ENCODE measurements at places on chromosomes 13 and 19.

DNA sequence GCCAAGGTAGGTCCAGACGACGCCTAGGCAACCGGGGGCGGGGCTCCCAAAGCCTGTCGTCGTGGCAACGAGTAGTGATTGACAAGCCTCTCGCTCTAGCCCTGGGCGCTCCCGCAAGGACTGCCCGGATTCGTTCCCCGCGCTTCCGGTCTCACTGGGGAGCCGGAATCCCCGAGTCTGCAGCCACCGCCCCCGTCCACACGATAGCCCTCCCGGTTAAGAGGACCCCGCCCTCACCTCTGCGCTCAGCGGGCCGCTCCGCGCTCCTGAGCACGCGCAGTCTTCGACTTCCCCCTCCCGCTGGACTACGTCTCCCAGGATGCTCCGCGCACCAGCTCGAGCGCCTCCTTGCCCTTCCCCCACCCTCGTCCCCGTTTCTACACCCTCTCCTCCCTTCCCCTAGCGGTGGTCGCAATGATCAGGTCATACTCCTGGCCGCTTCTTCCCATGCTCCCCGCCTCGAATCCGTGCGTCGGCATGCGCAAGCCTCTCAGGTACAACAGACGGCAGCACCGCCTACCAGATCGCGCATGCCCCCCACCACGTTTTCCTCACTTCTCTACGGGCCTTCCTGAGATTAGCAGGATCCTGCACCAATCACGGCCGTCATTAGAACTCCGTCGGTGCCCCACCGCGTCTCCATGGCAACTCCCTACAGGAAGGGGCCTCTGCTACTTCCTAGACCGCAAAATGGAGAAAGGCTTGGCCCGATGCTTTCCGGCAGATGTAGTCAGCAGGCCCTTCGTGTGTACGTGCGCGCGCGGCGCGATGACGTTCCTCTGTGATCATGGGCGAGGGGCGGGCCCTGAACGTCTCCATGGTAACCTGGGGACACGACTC is at the start of gene MZF1:
Gene MZF1 (minus strand): TSS at position 518 of the 840 bp plus-strand sequence. CDS start 1,946 bp downstream, outside the sequence.
- DNase-seq: no peak

GRCh38 chr13:54614726-54615125 is 1586.1 kb downstream of the OLFM4 start:
- DNase-seq: no peak

- DNase-seq: no peak
Observed at GRCh38 chr19:8430650-8431049, 14.1 kb upstream of the HNRNPM start.

DNA sequence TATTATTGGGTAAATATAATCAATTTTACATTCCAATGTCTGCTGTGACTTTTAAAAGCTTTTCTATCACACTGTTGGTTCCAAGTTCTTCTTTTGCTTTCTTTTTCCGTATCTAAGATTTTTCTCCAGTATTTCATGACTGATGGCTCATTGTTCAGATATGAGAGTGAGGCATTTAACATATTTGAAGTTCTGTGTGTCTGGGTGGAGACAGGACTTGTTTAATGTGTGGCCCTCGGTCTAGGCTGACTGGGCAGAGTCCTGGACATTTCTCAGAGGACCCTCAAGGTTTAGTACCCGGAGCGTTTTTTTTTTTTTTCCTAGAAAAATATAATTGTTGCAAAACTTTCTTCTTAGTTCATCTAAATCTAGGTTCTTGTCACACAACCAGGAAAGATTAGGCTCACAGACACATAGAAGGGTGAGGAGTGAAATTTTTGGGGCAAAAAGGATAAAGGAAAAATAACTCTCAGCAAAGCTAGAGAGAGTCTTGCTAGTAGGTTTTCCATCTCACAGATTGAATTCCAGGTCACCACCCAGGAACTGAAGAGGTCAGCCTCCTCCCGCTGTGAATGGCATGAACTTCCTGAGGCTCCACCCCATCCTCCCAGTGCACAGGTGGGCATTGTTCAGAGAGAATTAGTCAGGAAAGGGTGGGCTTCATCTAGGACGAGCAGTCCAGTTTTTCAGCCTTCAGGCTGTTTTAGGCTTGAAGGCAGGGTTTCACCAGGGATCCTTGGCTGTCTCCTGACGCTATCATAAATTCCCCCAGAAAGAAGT is 1002.4 kb upstream of the PCDH9 start:
- DNase-seq: no peak

- DNase-seq: no peak
Observed at GRCh38 chr19:5173993-5174392, 166.6 kb downstream of the PTPRS start.

- no peak for DNase-seq
Observed at GRCh38 chr19:7687177-7687576, 6.5 kb downstream of the TRAPPC5 start.

DNA sequence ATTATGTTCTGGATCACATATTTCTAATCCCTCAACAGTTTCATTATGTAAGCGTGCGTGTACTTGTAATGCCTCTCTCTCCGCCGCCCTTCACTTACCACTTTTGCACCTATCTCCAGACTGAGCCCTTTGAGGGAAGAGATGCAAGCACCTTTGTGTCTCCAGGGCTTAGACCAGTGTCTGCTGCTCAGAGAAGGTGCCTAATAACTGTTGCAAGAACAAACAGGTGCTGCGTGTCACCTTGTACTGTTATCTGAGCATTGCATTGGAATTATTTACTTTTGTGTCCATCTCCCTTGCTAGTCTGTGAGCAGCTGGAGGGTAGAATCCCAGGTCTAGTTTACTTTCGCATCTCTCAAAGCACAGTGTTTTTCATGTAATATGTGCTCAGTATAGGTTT is 156.2 kb downstream of the FLT1 start:
- no peak for DNase-seq

DNA sequence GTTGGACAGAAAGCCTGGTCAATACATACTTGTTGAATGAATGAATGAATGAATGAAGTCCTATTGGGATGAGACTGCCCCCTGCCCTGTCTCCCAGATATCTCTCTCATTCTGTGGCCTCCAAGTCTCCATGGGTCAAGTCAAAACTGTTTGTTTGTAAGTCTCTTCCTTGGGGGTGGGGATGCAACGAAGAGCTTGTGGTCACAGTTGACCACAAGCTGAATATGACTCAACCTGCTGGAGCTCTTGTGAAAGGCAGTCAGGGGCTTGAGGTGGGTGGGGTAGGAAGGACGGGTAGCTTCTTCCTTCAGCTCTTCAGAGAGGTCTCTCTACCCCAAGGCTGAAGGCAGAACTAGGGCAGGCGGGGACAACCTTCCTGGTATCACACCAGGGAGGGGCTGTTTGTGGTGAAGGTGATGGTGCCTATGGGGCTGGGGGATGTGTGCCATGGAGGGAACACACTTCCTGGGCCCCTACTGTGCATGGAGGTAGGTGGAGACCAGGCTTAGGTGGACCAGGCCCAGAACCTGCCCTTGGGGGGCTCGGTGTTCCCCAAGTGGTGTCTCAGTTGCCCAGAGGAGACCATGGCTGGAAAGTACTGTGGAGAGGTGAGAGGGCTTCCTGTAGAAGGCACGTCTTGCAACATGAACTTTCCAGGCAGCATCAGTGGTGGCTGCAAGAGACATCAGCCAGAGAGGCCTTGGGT is 8.0 kb downstream of the MYO1F start:
- peak; percentile 100 for DNase-seq

DNA sequence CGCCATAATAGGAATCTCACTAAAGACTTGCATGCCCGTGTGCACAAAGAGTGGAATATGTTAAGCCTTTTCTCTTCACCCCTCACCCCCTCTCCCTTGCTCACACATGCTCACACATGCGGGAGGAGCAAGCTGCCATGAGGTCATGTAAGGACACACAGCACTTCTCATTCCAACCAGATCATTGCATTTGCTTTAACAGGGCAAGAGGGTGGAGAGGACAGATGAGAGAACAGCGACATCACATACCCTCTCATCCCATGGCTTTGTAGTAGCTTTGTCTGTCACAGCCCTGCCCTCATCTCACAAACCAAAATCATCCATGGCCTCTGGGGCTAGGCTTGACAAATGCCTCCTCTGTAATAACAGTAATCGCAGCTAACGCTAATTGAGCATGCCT is 145.6 kb upstream of the FRY start:
- DNase-seq: no peak

DNA sequence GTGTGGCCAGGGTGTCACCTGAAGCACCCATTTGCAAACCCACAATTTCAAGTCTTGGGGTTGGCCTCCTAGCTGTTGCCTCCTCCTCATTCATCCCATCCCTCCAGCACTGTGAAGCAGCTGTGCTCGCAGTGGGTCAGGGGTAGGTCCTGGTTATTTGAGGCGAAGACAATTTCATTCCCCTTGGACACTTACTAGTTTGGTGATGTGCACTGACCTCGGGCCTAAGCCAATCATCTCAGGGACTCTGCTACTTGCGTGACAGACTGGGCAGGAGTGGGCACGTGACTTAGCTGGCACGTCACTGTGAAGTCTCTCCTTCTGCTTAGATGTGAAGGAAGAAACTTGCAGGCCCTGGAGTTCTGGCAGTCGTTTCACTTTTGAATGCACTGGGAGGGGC is 3.5 kb upstream of the ATP11A start:
- DNase-seq: no peak

DNA sequence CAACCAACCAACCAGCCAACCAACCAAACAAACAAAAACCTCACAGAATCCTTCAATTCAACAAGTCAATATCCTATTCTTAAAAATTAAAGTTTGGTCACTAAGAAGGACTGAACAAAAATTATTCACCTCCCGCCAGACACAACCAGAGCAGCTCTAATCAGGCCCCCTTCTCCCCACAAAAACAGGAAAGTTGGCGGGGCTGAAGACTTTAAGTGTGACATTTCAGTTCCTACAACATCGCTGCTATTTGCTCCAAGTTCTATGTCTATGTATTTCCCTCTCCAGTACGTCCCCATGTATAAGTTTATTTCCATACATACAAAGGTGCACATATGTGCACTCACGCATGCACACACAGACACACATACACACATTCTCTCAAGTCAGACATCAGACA is 32.8 kb upstream of the STK24 start:
- DNase-seq: peak; percentile 19

- DNase-seq: no peak
Observed at GRCh38 chr13:59584761-59585670, 578.7 kb downstream of the DIAPH3 start.

DNA sequence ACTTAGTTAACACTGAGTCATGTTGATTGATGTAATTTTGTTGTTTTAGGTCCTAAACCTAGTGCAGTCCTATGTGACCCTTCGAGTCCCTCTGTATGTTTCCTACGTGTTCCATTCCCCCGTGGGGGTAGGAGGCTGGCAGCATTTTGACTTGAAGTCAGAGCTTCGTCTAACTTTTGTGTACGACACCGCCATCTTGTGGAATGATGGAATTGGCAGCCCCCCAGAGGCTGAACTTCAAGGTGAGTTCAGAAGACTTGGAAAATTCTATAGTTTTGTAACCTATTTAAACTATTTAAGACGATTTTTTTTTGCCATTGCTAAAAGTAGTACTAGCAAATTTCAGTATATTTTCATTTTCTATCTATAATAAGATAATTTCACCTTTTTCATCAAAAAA is 117.9 kb downstream of the STOML3 start:
- DNase-seq: no peak

DNA sequence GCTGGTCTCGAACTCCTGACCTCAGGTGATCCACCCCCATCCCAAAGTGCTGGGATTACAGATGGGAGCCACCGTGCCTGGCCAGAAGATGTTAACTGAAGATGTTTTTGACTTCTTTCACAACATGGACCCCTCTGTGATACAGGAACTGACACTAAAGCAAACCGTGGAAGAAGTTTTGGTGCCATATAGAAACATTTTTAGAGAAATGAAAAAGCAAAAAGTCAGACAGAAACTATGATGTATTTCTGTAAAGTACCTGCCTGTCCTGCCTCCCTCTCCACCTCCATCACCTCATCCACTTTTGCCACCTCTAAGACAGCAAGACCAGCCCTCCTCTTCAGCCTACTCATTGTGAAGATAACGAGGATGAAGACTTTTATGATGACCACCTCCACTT is 11.3 kb downstream of the FBXO27 start:
- DNase-seq: no peak

DNA sequence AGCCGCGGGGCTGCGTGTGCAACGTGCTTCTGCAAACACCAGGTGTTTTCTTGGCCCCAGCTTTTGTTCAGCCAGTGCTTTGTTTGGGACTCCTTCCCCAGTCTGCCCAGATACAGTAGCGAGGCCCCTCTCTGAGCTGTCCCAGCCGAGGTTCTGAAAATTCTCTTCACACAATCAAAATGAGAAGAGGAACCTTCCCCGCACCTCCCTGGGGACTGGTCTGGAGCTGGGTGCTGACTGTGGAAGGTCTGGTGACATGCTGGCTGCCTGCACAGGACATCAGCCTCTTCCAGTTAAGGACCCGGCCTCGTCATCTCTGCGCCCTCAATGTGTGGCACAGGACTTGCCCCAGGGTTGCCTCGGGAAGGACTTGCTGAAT is 4.2 kb downstream of the ATP4A start:
- peak; percentile 56 for DNase-seq

- no peak for DNase-seq
Observed at GRCh38 chr13:33763021-33763420, 54.9 kb upstream of the RFC3 start.

GRCh38 chr13:40456397-40456953 is 210.0 kb downstream of the FOXO1 start:
- DNase-seq: no peak

GRCh38 chr19:33374236-33374714 is 766 bp downstream of the CEBPG start:
- no peak for DNase-seq

All from MV-4-11 (cell line).